A549 treated with CpdA at 1 μM for 4 hours (cell line): ENCODE measurements at places on chromosomes 1 and 21. TPM values are rescaled to one million over a fixed set of nuclear protein-coding genes. Genes with fewer than 3 reads are reported as not detected.

Gene VANGL2
- 0.84 to 1.4 TPM (median 1.1 TPM) in 5 replicates for total RNA-seq

Gene S100A6
- total RNA-seq = 3,123 to 3,674 TPM (median 3,479 TPM) in 5 replicates

Gene GSTM5
- not detected in 5 replicates for total RNA-seq

Gene TMCC2
- 2.8 to 3.2 TPM (median 3.1 TPM) in 5 replicates for total RNA-seq

Gene PRAMEF14
- total RNA-seq = not detected in 5 replicates
